ENCODE measurements at places on chromosomes 12 and 14. TPM values are rescaled to one million over a fixed set of nuclear protein-coding genes. Genes with fewer than 3 reads are reported as not detected.

- DNase-seq = no peak
Measured at GRCh38 chr14:101050901-101051490, 147.5 kb upstream of the RTL1 start.

- no peak for DNase-seq
Measured at GRCh38 chr12:19038209-19038608, 91.3 kb upstream of the PLEKHA5 start.

The KLRC2 gene
- total RNA-seq = 0.89 TPM

DNA sequence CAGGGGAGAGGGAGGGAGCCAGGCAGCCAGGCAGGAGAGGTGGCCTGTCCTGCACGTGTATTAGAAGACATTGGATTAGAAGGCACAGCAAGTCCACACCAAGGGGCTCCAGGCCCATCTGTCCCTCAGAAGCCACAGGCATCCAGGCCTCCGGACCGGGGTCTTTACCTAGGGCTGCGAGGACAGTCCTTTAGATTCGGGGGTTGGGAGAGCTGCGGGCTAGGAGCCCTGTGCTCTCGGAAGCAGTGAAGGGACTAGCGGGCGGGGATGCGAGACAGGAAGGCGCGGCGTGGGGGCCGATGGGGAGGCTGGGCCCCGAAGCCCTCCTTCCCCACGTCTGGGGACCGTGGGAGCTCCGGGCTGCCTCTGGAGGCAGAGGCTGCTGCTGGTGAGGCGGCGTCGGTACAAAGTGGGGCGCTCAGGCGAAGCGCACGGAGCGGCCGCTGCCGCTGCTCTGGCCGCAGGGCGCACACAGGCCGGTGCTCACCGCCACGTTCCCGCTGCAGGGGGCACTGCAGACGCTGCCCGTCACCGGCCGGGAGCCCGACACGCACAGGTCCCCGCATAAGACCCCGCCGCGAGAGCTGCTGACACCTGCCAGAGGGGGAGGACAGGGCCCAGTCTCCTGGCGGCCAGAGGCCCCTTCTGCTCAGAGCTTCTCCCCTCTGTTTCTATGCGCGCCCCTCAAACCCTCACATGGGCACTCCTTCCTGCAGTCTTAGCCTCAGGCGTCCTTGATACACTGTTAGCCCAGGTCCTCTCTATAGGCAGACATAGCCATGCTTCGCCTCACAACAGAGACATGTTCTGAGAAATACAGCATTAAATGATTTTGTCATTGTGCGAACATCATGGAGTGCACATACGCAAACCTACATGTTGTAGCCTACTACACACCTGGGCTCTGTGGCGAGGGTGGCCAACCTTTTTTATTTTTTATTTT, 17.3 kb downstream of the KRT7 start:
- DNase-seq = no peak

DNA sequence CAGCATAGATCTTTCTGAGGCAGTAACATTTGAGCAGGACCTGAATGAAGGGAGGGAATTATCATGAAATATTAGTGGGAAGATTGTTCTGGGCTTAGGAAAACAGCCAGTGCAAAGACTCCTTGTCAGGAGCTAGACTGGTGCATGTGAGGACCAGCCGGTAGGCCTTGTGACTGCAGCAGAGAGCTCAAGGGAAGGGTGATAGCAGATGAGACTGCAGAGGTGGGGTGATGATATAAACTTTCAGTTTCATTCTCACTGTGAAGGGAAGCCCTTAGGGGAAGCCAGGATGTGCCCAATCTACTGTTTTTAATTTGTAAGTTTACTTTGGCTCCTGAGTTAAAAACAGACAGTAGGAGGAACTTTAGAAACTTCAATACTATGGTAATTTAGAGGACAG, 12.4 kb downstream of the IL22 start:
- peak; percentile 38 for DNase-seq
